Sigmoid colon (tissue), 7 donors: ENCODE measurements at places on chromosomes 12 and 14.

DNA sequence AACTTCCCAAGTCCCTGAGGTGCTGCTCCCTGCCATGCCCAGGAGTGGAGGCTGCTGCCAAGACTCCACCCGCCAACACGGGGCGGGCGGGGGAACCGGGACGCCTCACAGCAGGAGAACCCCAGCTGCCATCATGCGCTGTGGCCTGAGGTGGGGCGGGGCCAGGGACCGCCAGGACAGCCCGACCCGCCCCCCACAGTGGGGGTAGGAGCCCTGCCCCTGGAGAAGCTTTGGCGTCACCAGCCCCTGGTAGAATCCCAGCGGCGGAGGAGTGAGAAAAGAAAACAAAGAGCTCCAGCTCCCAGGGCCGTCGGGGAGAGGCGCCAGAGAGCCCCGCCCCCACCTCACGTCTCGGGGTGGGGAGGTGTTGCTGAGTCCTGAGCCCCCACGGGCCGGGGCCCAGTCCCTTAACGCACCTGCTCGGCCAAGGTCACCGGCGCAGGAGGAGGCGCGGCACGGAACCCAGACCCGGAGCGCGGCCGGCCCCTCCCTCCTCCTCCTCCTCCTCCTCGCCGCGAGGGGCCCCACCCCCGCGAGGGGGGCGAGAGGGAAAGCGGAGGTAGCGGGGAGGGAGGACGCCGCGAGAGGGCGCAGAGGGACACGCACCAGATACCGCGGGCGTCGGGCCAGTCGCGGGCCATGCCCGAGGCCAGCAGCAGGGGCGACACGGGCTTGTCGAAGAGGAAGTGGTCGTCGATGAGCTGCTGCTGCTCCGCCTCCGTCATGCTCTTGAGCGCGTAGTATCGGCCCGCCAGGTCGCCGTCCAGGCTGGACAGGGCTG, 1.8 kb downstream of the CKB start:
- DNase-seq: peak; percentile 95

DNA sequence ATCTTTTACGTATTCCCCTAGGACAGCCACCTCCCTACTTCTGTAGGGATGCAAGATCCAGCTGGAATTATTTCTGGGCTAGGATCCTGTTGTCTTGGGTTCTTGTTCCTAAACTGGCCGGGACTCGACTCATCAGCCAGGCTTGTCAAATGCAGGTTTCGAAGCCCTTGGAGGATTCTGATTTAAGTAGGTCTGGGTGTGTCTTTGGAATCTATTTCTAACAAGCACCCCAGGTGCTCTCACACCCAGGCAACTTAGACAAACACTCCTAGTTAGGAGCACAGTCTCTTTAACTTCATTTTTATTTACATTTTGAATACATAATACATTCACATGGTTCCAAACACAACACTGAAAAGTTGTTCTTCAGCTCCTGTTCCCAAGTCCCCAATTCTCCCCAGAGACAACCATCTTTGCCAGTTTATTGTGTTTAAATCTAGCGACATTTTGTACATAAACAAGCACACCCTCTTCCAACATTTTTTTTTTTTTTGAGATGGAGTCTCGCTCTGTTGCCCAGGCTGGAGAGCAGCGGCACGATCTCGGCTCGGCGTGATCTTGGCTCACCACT, 20.9 kb downstream of the MORN3 start:
- no peak for DNase-seq

- no peak for DNase-seq
Measured at GRCh38 chr12:8734873-8735381, 37.1 kb downstream of the RIMKLB start.

DNA sequence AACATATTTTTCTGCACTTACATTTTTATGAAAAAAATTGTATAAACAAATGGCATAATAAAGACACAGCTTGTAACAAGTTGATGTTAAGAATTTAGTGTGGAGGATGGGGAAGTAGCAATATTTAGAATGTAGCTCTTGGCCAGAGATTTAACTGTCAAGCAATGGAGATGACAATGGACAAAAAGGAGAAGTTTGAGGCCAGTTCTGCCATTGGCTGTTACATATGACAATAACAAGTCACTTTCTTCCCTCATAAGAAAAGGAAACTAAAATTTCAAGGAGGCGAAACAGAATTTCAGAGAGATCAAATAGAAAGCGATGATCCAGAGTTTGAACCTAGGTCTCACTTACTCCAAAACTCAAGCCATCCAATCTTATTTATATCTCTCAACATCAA, 122.8 kb upstream of the CCDC175 start:
- no peak for DNase-seq

GRCh38 chr14:105312973-105313372, 1.6 kb upstream of the PACS2 start:
- DNase-seq: no peak

- no peak for DNase-seq
Measured at GRCh38 chr14:71324767-71325272, 417.6 kb downstream of the PCNX1 start.

DNA sequence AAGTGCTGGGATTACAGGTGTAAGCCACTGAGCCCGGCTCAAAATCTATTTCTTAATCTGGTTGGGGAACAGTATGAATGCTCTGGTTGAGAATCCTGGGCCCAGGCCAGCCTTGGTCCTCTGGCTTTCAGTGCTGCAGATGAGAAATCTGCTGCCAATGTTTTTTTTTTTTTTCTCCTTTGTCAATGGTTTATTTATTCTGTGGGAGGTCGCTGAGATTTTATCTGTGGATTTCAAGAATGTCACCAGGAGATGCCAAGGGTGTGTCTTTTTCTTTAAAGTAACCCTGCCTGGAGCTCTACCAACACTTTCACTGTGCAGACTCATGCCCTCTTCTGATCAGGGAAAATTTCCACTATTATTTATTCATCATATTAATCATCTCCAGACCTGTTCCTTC, 3.6 kb downstream of the SLC25A29 start:
- no peak for DNase-seq

DNA sequence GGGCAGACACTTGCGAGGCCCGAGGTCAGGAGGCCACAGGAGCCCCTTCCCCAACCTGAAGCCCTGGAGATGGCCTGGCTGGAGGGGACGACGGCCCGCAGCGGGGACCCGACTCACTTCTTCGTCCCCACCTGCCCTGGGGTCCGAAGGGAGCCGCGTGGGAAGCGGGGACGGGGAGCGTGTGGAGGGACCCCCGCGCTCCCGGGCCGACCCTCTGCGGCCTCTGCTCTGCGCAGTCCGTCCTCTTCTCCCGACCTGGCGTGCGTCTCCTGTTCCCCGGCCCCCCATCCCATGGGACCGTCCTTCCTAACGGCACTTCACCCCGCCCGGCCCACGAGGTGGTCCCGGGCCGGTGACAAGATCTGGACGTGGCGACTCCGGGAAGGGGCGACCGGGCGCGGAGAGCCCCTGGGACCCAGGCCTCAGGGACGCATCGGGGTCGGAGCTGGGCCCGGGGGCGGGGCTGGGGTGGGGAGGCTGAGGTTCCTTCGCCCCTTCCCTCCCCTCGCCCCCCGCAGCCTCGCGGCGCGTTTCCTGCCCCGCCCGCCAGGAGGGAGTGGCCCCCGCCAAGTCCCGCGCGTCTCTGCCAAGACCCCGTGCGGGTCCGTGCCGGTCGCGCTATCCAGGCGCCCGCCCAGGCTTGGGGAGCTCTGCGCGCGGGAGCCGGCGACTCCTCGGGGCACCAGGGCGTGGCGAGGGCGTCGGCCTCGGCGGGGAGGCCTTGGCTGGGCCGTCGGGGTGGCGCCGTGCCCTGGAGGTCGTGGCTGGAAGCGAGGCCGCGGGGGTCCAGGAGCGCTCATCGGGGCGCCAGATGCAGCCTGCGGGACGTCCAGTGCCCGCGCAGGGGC, 97.1 kb downstream of the TNFAIP2 start:
- no peak for DNase-seq

GRCh38 chr12:47892819-47893218, 12.0 kb downstream of the VDR start:
- DNase-seq: peak; percentile 22

- DNase-seq: no peak
Measured at GRCh38 chr12:82473111-82473754, 114.9 kb downstream of the METTL25 start.

GRCh38 chr12:92656911-92657310, 45.9 kb upstream of the PLEKHG7 start:
- no peak for DNase-seq

- peak; percentile 98 for DNase-seq
Measured at GRCh38 chr12:52032446-52032803, 18.8 kb upstream of the NR4A1 start.

DNA sequence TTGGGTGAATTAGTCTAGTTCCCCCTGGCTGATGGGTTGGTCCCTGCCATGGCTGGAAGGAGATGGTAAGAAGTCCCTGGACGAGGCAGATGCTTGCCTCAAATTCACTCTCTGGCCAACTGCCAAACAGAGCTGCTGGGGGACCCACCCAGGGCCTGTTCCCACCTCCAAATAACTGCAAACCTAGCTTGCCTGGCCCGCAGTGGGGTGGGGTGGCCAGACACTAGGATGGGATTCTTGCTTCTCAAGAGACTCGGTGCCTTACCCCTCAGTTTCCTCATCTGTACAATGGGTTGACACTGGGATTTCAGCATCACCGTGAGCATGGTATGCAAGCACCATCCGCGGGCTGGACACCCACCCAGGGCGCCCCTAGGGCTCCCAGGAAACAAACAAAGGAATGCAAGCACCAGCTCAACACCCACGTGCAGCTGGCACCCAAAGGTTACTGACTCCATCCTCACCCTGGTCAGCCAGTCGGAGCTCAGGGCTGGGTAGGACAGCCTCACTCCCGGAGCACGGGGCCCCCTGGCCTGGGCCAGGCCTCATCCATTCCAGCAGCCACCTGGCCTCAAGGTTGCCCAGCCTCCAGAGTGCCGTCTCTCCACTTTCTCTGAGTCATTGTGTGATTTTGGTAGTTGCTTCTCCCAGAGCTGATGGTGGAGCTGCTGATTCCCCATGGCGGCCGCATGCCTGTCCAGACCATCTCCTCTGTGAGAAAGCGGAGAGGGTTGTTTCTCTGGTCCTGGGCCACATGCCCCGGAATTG, 205.2 kb upstream of the RTL1 start:
- peak; percentile 62 for DNase-seq

- DNase-seq: no peak
Measured at GRCh38 chr14:32090686-32091085, 13.6 kb downstream of the ARHGAP5 start.

GRCh38 chr12:112304436-112304835, 77.8 kb downstream of the HECTD4 start:
- DNase-seq: no peak

DNA sequence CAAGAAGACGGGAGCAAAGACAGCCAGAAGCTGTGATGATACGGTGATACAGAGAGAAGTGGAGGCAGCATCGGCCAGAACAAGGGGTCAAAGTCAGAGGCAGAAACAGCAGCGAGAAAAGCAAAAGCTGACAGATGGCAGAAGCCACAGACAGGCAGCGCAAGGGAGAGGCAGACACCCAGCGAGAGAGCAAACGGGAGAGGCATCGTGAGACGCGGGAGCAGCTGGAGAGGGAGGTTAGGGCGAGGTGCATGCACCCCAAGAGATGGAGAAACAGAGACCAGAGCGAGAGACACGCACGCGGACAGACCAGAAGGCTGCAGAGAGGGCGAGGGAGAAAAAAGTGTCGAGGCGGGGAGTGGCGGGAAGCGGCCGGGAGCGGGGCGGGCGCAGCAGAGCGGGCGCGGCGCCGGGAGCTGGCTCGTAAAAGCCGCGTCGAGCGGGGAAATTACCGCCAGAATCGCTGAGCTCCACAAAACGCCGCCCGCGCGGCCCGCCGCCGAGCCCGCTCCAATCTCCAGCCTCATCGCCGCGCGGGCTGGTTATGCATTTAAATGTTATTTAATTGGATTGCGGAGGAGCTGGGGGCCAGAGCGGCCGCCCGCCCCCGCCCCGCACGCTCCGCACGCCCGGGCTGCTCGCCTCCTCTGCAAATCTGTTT, 15.6 kb downstream of the SMUG1 start:
- DNase-seq: peak; percentile 70

- DNase-seq: no peak
Measured at GRCh38 chr12:28026701-28027100, 54.2 kb upstream of the PTHLH start.

GRCh38 chr12:46160101-46160980, 108.5 kb downstream of the SLC38A1 start:
- peak; percentile 70 for DNase-seq
